SJSA1 (cell line): ENCODE measurements at places on chromosomes 6 and 20. TPM values are rescaled to one million over a fixed set of nuclear protein-coding genes. Genes with fewer than 3 reads are reported as not detected.

- H3K36me3 ChIP-seq: no peaks in the 10 kb centered on the region
- H3K27me3 ChIP-seq: peaks cover 41% of the 10 kb centered on the region
These were observed 32.6 kb downstream of the NTSR1 start for GRCh38 chr20:62741191-62741691.

DNA sequence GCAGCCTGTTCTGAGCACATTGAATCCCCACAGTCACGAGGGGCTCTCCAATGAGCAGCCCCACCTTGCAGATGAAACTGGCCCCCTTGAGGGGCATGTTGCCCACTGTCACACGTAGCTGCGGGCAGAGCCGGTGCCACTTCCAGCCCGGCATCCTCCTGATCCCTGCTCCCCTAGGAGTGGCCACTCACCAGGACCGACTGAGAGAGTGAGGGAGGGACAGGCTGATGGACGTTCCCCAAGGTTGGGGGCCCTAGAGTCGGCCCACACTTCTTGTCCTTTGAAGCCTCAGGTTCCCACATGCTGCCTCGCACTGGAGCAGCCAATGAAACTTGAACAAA, 10.5 kb downstream of the ENTPD6 start:
- no peak overlapping the region for H3K4me3 ChIP-seq
- DNase-seq: no peak
- peaks cover 28% of the 10 kb centered on the region for H3K36me3 ChIP-seq
- no peak overlapping the region for H3K27ac ChIP-seq
- H3K4me1 ChIP-seq: peaks cover 5% of the 10 kb centered on the region; the same call in 1 of the 2 replicates
- H3K27me3 ChIP-seq: no peaks in the 10 kb centered on the region

IL20RA gene
- not detected in 2 replicates for total RNA-seq

GRCh38 chr6:37077905-37078296, 72.4 kb downstream of the FGD2 start:
- H3K4me3 ChIP-seq: no peak overlapping the region
- peaks cover 20% of the 10 kb centered on the region for H3K4me1 ChIP-seq
- peak; percentile 77 for DNase-seq
- H3K36me3 ChIP-seq: no peaks in the 10 kb centered on the region
- H3K27me3 ChIP-seq: no peaks in the 10 kb centered on the region

- peaks cover 15% of the 10 kb centered on the region for H3K4me1 ChIP-seq
- H3K4me3 ChIP-seq: no peak overlapping the region; the same call in 1 of the 2 replicates
- no peak overlapping the region for H3K27ac ChIP-seq
- no peaks in the 10 kb centered on the region for H3K27me3 ChIP-seq
- DNase-seq: peak; percentile 59
- H3K36me3 ChIP-seq: 0 out of 2 replicates have a peak, but pooled peaks cover 3% of the 10 kb centered on the region
These were observed 96.2 kb upstream of the BTN3A2 start for GRCh38 chr6:26268659-26269402.

MAS1 gene
- total RNA-seq: not detected in 2 replicates

DNA sequence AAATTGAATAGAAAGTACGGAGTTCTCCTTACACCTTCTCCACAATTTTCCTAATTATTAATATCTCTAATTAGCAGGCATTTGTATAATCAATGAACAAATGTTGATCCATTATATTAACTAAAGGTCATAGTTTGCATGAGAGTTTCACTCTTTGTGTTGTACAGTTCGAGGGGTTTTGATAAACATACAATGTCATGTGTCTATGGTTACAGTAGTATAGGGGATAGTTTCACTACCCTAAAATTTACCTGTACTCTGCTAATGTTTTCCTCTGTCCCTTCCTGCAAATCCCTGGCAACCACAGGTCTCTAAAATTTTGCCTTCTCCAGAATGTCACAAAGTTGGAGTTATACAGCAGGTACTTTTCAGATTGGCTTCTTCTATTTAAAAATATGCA, 1199.8 kb upstream of the GJE1 start:
- no peak for DNase-seq
- no peak overlapping the region for H3K27ac ChIP-seq
- no peaks in the 10 kb centered on the region for H3K27me3 ChIP-seq
- H3K4me3 ChIP-seq: no peak overlapping the region

- H3K27ac ChIP-seq: no peak overlapping the region
- H3K4me1 ChIP-seq: no peaks in the 10 kb centered on the region
- no peaks in the 10 kb centered on the region for H3K27me3 ChIP-seq
- DNase-seq: no peak
- H3K36me3 ChIP-seq: no peaks in the 10 kb centered on the region
- H3K4me3 ChIP-seq: no peak overlapping the region
These were observed 46.9 kb upstream of the QKI start for GRCh38 chr6:163367497-163368183.

BPIFB1 gene
- total RNA-seq: not detected in 2 replicates

DNA sequence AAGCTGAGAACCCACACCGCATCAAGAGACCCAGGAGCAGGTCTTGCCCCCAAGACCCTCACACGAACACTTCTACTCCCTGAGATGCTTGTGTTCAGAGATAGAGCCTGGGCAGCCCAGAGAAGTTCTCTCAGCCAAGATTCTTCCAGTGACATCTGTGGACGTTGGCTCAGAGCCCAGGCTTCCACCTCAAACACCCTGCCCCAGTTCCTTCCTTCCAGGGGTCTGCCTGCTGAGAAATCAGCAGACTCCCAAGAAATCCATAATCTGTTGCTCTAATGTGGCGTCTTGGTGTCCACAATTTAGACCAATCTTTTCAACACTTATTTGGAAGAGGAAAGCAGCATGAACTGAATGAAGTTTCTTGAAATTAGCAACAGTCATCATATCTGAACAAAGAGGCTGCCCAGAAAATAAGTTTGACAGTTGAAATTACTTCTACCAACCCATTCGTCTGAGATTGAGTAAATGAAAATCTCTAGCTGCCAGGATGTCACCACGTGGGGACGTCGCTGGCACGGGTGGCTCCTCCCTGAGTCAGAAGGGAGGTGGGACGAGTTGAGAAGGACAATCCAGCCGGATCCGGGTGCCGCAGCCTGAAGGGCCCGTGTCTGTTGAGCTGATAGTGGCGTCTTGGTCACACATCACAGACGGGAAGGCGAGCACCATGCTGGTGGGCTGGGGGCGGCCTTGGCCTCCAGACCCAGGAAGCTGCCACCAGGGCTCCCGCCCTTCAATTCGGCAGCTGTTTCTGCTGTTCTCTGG, 400.9 kb downstream of the TAF4 start:
- no peak for DNase-seq
- peaks cover 26% of the 10 kb centered on the region for H3K27me3 ChIP-seq
- H3K36me3 ChIP-seq: no peaks in the 10 kb centered on the region
- no peak overlapping the region for H3K4me3 ChIP-seq
- H3K27ac ChIP-seq: no peak overlapping the region
- H3K4me1 ChIP-seq: no peaks in the 10 kb centered on the region

- no peak overlapping the region for H3K27ac ChIP-seq
- no peak for DNase-seq
- H3K4me3 ChIP-seq: no peak overlapping the region
- H3K36me3 ChIP-seq: peaks cover 2% of the 10 kb centered on the region; the same call in 1 of the 2 replicates
- no peaks in the 10 kb centered on the region for H3K27me3 ChIP-seq
These were observed 73.8 kb downstream of the MAP3K5 start for GRCh38 chr6:136718476-136718875.

SCUBE3 gene
- 2.6 and 4.7 TPM in 2 replicates for total RNA-seq

ATP9A gene
- 3.2 and 5.9 TPM in 2 replicates for total RNA-seq

GRCh38 chr6:118558464-118559217, 10.5 kb downstream of the PLN start:
- no peak overlapping the region for H3K4me3 ChIP-seq
- H3K36me3 ChIP-seq: no peaks in the 10 kb centered on the region
- DNase-seq: no peak
- no peaks in the 10 kb centered on the region for H3K27me3 ChIP-seq
- no peak overlapping the region for H3K27ac ChIP-seq

GRCh38 chr20:51871943-51872342, 69.6 kb upstream of the SALL4 start:
- no peak overlapping the region for H3K4me3 ChIP-seq
- H3K4me1 ChIP-seq: peaks cover 24% of the 10 kb centered on the region
- H3K36me3 ChIP-seq: no peaks in the 10 kb centered on the region

GRCh38 chr20:32125506-32125905, 16.0 kb downstream of the TM9SF4 start:
- H3K4me3 ChIP-seq: no peak overlapping the region
- no peaks in the 10 kb centered on the region for H3K27me3 ChIP-seq
- H3K4me1 ChIP-seq: no peaks in the 10 kb centered on the region

- H3K27ac ChIP-seq: peak overlapping the region; percentile 9; the same call in 1 of the 2 replicates
- no peaks in the 10 kb centered on the region for H3K27me3 ChIP-seq
- H3K4me3 ChIP-seq: no peak overlapping the region
- no peak for DNase-seq
- peaks cover 47% of the 10 kb centered on the region for H3K4me1 ChIP-seq
- H3K36me3 ChIP-seq: no peaks in the 10 kb centered on the region
These were observed 28.7 kb downstream of the LAMA4 start for GRCh38 chr6:112225691-112226090.

GRCh38 chr6:50826803-50827202, 8.1 kb downstream of the TFAP2B start:
- no peaks in the 10 kb centered on the region for H3K36me3 ChIP-seq
- no peak for DNase-seq
- H3K27ac ChIP-seq: no peak overlapping the region
- H3K4me1 ChIP-seq: no peaks in the 10 kb centered on the region
- no peak overlapping the region for H3K4me3 ChIP-seq

SERAC1 gene
- 3.5 and 8.5 TPM in 2 replicates for total RNA-seq

ARMH2 gene
- total RNA-seq: not detected in 2 replicates

GRCh38 chr6:24501374-24501773, 6.6 kb downstream of the ALDH5A1 start:
- H3K4me1 ChIP-seq: no peaks in the 10 kb centered on the region
- H3K27me3 ChIP-seq: 0 out of 2 replicates have a peak, but pooled peaks cover under 1% of the 10 kb centered on the region
- H3K4me3 ChIP-seq: no peak overlapping the region
- H3K27ac ChIP-seq: no peak overlapping the region
- no peaks in the 10 kb centered on the region for H3K36me3 ChIP-seq
